Natural killer cell treated with Interleukin-12 subunit alpha and Interleukin-12 subunit beta and Interleukin-15 and Interleukin-18, amount 100 ng/mL, for 72 hours (primary cell): ENCODE measurements at places on chromosomes 7 and 10. TPM values are rescaled to one million over a fixed set of nuclear protein-coding genes. Genes with fewer than 3 reads are reported as not detected.

Gene PIK3CG
- total RNA-seq: 80.7 TPM

Gene COL26A1
- total RNA-seq: not detected

Gene ABCA13
- not detected for total RNA-seq

Gene CCDC186
- total RNA-seq: 22.4 TPM

Gene STK31
- 0.52 TPM for total RNA-seq

Gene WEE2
- total RNA-seq: 0.17 TPM

Gene SCART1
- 3.6 TPM for total RNA-seq

Gene TACR2
- total RNA-seq: not detected

Gene TM9SF3
- total RNA-seq: 73.0 TPM

Gene ANKRD30A
- total RNA-seq: not detected

Gene DBF4
- total RNA-seq: 40.6 TPM

Gene SLC18A3
- total RNA-seq: not detected

Gene CUZD1
- 3.9 TPM for total RNA-seq

Gene LIPA
- total RNA-seq: 24.8 TPM
